ENCODE measurements at places on chromosomes 11 and 22. TPM values are rescaled to one million over a fixed set of nuclear protein-coding genes. Genes with fewer than 3 reads are reported as not detected.

Gene MYRF
- total RNA-seq: 3.5 TPM

Gene C1QTNF5
- total RNA-seq: 2.1 TPM

Gene FEN1
- total RNA-seq: 99.6 TPM

Gene SHANK2
- total RNA-seq: 7.6 TPM

Gene HEPN1
- total RNA-seq: not detected

Gene MMP7
- not detected for total RNA-seq

Gene GRM5
- total RNA-seq: 0.45 TPM

Gene GP1BB
- 4.8 TPM for total RNA-seq

Gene EHBP1L1
- total RNA-seq: 13.6 TPM
